Activated T-helper 2 cell treated with anti-CD3 and anti-CD28 coated beads, Interferon-gamma antibody, Interleukin-2, Interleukin-4, amounts not matched to agents 10 μg/mL and 5 μg/mL and 100 μg/mL, durations not matched to agents 14 hours and 24 hours and 36 hours (primary cell): ENCODE measurements at places on chromosomes 16 and 17. TPM values are rescaled to one million over a fixed set of nuclear protein-coding genes. Genes with fewer than 3 reads are reported as not detected.

NACA2 gene
- not detected in 2 replicates for total RNA-seq

KRT13 gene
- total RNA-seq, result not detected in 2 replicates

NMRAL1 gene
- total RNA-seq, result 30.7 and 35.2 TPM in 2 replicates

CD79B gene
- total RNA-seq, result 28.8 and 33.2 TPM in 2 replicates

CRYBA1 gene
- not detected in 2 replicates for total RNA-seq

MPV17L gene
- total RNA-seq, result 0.02 and 0.09 TPM in 2 replicates

CFAP52 gene
- total RNA-seq, result not detected in 2 replicates
